HCT116 (cell line): ENCODE measurements at places on chromosomes 3 and 15.

DNA sequence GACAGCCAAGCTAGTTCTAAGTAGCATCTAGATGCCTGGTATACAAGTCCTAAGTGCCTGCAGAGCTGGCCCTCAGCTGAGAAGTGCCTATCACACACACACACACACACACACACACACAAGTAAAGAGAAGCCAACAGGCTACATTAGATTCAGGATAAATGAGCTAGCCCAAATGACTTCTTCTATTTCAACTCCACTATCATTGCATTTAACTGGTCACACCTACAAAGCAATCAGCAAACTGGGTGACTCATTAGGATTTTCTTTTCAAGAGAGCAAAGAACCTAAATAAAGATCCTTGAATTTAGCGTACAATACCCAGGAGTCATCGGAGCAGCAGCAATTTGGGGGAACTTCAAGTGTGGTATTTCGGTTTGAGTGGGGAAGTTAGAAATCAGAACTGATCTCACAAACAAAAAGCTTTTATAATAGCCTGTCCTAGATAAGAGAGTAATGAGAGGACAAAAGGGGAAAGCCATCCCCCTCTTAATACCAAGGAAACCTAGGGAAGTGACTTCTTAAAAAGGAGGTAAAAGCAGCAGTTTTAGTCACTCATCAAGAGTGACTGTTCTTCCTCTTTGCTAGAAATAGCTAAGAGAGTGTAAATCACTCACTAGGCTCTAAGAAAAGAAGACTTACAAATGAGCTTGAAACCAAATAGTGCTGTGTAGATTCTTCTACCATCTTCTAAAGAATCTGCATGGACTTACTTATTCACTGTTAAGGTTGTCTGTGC is 112.7 kb downstream of the TNIK start:
- DNase-seq: no peak

DNA sequence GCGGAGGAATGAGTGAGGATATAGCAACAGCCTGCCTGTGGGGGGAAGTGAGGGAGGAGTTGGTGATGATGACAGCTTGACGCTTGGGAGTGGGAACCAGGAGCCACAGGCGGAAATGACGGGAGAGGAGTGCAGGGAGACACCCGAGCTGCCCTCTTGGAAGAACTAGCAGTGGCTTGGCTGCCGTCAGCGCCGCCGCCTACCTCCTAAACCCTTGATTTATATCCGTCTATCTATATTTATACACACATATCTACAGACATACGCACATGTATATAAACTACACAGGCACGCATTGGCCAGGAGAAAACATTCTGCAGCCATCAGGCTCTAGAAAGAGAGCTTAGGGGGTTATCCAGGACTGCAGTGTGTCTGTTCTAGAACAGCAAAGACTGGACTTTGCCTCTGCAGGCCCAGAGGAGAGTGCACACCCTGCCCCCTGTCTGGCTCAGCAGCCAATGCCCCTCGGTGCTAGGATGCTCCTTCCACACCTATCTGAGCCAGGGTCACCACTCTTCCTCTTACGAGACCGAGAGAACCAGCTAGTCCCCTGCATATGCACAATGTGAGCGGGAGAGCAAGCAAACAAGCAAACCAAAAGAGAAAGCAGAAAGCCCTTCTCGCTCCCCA is 45.3 kb upstream of the MAGEF1 start:
- no peak for DNase-seq

DNA sequence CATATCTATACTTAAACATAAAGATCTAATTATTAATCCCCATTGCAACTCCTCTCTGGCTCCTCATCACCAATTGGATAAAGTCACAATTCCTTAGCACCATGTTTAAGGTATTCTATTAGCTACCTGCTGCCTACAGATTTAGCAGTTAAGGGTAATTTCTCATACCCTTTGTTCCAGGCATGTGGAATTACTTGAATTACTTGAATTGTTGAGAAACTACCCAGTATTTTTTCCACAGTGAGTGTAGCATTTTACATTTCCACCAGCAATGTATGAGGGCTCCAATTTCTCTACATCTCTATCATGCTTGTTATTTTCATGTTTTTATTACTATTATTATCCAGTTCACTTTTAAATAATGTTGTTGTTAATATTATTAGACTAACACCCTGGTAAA is 86.4 kb downstream of the P2RY1 start:
- no peak for DNase-seq

DNA sequence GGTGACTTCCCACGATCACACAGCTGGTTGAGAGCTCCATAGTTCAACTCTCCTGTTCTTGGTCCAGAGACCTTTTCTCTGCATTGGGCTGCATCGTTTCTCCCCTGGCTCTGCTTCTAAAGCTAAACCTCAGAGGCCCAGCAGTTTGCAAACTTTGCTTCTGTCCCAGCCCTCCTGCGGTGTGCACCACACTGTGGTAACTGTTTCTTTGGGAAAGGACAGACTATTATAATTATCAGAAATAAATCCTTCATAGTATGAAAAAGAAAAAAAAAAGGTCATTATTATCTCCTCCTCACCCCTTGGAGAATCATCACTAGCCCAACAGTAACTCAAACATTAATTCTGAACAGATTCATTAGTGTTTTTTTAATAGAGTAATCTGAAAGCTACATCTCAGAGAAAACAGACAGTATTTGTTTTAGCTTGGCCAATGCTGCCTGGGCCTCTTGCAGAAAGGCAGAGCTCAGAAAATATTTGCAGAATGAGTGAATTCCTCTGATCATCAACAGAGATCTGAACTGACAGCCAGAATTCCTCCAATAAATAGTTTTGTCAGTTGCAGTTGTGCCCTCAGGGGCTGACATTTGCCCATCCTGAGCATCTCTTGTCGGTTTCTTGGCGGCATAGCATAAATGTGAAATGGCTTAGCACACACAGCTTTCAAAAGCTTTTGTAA is 52.9 kb downstream of the BFSP2 start:
- DNase-seq: no peak

DNA sequence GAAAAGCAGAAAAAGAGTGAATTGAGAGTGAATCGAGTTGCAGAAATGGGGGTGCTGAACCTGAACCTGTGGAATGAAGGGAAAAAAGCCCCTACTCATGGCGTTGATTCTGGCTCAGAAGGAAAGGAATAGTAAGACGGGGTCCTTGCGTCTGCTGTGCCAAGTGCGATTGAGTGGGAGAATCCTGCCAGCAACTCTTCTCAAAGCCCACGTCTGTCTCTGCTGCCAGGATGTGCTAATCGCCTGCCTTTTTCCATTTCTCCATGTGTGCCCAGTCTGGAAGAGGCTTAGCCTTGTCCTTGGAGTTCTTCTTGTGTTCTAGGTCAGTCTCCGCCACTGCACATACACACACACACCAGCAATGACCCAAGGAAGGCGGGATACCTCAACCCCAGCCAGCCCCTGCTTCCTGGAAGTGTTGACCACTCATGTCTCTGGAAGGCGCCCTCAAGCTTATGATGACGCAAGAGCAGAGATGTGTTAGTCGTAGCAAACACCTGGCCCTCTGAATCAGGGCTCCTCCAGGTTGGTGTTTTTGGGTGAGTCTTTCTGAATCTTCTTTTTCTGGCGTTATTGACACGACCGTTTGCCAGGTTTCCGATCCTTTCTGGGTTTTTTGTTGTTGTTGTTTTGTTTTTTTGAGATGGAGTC is 262.4 kb upstream of the PROK2 start:
- no peak for DNase-seq

DNA sequence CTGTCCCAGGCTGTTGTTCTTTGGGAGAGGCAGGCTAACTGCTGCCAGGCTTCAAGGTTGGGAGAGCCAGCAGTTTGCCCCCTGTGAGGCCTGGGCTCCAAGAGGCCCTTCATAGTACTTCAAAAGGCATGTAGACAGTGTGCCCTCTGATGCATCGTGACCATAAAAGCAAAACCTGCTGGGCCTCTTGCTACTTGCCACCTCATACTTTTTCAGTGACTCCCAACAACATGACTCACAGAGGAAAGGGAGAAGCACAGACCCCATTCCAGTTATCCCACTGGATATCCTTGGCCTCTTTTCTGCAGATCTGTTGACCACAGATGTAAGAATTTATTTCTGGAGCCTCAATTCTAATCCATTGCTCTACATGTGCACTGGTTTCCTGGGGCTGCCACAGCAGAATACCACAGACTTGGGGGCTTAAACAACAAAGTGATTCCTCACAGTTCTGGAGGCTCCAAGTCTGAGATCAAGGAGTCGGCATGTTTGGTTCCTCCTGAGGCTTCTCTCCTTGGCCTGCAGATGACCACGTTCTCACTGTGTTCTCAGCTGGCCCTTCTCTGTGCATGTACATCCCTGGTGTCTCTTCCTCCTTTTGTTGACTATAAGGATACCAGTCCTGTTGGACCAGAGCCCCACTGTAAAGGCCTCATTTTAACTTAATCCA is 8.9 kb upstream of the NSMCE3 start:
- peak; percentile 64 for DNase-seq

- no peak for DNase-seq
These were observed 129.4 kb downstream of the LPP start for GRCh38 chr3:188283347-188283746.

- DNase-seq: no peak
These were observed 275.2 kb downstream of the SHQ1 start for GRCh38 chr3:72573051-72573450.

DNA sequence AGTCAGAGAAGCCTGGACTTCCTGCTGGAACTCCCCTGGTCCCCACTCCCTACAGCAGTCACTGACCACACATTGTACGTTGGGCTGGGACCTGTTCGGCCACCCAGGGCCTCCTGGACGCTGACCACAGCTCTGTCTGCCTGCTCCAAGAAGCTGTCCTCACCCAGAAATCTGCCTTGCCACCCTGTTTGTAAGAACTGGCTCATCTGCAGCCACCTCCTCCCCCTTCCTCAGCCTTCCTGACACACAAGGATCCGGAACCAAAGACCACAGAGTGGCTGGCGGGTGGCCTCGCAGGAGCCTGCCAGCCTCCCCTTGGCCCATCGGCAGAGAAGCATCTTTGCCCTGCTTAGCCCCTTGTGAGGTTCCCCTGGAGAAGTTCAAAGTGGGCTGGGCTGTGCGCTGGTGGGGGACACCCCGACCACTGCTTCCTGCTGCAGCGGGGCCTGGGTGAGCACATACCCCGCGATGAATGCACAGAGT is 91.9 kb downstream of the PCSK6 start:
- DNase-seq: no peak

DNA sequence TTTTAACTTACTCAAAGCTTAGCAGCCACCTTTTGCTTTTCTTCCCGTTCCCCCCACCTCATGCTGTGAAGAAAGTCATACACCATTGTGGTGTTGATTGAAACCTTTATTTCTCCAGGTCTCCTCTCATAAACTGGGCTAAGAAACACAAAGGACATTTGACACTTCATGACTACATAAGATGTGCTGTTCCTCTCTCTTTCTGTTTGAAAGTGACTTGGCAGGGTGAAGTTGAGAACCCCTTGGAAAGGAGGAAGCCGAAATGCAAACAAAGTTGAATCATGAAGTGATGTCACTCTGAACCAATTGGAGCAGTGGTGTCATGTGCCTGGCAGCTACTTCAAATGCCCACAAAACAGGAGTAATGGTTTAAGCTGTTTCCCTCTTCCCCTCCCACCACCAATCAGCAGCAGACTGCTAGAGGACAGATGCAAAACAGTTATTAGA is 174.7 kb downstream of the IGF1R start:
- DNase-seq: no peak

DNA sequence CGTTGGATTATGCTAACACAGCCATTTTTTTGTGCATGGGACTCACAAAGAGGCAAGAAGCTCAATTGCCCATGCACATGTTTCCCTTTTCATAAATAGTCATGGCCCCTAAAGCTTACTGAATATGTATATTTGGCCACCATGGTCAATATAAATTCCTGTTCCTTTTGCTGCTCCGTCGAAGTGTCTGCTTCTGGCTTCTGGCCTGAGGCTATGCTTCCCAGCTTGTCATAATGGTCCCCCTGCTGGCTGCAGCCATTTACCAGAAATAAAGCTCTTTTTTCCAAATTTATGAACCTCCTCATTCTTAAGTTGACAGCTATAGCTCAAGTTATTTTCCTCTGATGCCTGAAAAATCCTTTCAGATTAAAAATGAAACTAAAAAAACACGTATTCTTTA is 602.1 kb downstream of the VGLL3 start:
- no peak for DNase-seq

DNA sequence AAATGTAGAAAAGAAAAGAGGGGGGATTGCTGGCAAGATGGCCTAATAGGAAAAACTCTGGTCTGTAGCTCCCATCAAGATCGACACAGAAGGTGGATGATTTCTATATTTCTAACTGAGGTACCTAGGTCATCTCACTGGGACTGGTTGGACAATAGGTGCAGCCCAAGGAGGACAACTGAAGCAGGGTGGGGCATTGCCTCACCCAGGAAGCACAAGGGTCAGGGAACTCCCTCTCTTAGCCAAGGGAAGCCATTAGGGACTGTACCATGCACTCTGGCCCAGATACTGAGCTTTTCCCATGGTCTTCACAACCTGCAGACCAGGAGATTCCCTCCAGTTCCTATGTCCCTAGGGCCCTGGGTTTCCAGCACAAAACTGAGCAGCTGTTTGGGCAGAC is 22.6 kb upstream of the IGSF10 start:
- DNase-seq: no peak

GRCh38 chr15:66542896-66543295 is 22.9 kb downstream of the LCTL start:
- no peak for DNase-seq

DNA sequence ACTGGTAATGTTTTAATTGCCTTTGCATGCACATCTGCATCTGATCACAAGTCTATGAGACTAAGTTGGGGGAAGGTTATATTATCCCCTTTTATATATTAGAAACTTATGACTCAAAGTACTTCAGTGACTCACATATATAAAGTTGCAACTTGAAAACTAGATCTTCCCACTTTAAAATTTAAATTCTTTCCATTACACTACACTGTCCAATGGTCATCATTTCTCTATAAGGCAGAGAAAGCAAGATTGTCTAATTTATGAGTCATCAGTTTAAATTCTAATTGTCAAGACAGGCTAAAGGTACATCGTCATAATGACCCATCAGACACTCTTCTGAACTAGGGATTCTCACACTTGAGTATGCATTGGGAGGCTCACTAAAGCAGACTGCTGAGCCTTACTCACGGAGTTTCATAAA is 37.9 kb downstream of the CPA3 start:
- DNase-seq: no peak

- no peak for DNase-seq
These were observed 25.0 kb upstream of the DGKG start for GRCh38 chr3:186386883-186387560.

DNA sequence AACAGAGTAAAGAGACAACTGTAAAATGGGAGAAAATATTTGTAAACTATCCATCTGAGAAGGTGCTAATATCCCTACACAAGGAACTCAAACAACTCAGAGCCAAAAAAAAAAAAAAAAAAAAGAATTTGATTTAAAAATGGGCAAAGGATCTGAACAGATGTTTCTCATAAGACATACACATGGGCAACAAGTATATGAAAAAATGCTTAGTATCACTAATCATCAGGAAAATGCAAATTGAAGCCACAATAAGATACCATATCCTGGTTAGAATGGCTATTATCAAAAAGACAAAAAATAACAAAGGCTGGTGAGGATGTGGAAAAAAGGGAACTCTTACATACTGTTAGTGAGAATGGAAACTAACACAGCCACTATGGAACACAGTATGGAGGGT is 36.2 kb downstream of the TXNRD3 start:
- DNase-seq: no peak

- DNase-seq: no peak
These were observed 40.4 kb upstream of the LIMD1 start for GRCh38 chr3:45554006-45554666.

GRCh38 chr3:20406611-20407011 is 220.6 kb upstream of the SGO1 start:
- no peak for DNase-seq
